Activated CD8-positive, alpha-beta T cell treated with anti-CD3 and anti-CD28 coated beads for 36 hours (primary cell): ENCODE measurements at places on chromosomes 6 and 20. TPM values are rescaled to one million over a fixed set of nuclear protein-coding genes. Genes with fewer than 3 reads are reported as not detected.

The FAM162B gene
- total RNA-seq, result not detected

The ASIP gene
- not detected for total RNA-seq

The SPTLC3 gene
- 0.72 TPM for total RNA-seq

The PDE10A gene
- not detected for total RNA-seq

The PSMB9 gene
- total RNA-seq, result 229 TPM

The PERP gene
- 3.7 TPM for total RNA-seq

The CALHM6 gene
- 10.9 TPM for total RNA-seq

The NRSN1 gene
- not detected for total RNA-seq

The NFATC2 gene
- total RNA-seq, result 38.3 TPM

The HEY2 gene
- not detected for total RNA-seq

The TRIM15 gene
- total RNA-seq, result not detected

The CHRNA4 gene
- total RNA-seq, result not detected

The ERVFRD-1 gene
- not detected for total RNA-seq

The C4B gene
- total RNA-seq, result 2.7 TPM

The XKR7 gene
- total RNA-seq, result not detected

The ALDH8A1 gene
- 1.6 TPM for total RNA-seq

The TTLL9 gene
- not detected for total RNA-seq

The NR2E1 gene
- total RNA-seq, result not detected

The CCN6 gene
- not detected for total RNA-seq

The JAG1 gene
- total RNA-seq, result 0.58 TPM

The C6orf58 gene
- not detected for total RNA-seq

The TMEM217 gene
- 4.0 TPM for total RNA-seq

The SEL1L2 gene
- not detected for total RNA-seq

The PLEKHG1 gene
- total RNA-seq, result 4.2 TPM

The TGM3 gene
- not detected for total RNA-seq

The PLTP gene
- total RNA-seq, result 8.6 TPM

The EYS gene
- not detected for total RNA-seq

The CENPQ gene
- 17.5 TPM for total RNA-seq

The ISM1 gene
- 1.4 TPM for total RNA-seq

The LAMA5 gene
- 0.25 TPM for total RNA-seq

The ANKRD6 gene
- 4.9 TPM for total RNA-seq

The RUNX2 gene
- 8.0 TPM for total RNA-seq

The PPP1R3G gene
- total RNA-seq, result 0.14 TPM

The KCNG1 gene
- total RNA-seq, result 1.8 TPM

The EEF1A2 gene
- total RNA-seq, result 2.2 TPM

The PPIL6 gene
- total RNA-seq, result 0.38 TPM
